ENCODE measurements at places on chromosomes 3 and 15.

GRCh38 chr3:173275740-173276139, 121.8 kb upstream of the NLGN1 start:
- DNase-seq: no peak

DNA sequence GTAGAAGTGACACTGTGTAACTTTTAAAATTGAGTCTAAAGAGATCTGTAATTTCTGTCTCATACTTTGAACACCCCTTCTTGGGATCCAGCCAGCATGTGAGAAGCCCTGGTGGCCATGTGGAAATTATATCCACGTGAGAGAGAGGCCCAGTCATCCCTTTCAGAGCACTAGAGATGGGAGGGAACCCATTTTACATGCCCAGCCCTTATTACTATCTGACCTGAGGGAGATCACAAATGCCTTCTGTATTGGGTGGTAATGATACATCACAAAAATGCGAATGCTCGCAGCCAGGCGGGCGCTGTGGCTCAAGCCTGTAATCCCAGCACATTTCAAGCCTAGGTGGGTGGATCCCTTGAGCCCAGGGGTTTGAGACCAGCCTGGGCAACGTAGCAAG, 27.3 kb upstream of the TRAK1 start:
- no peak for DNase-seq

GRCh38 chr15:80695911-80696661, 976 bp downstream of the ABHD17C start:
- DNase-seq: no peak

- DNase-seq: no peak
Measured at GRCh38 chr3:52528586-52529375, 4.9 kb downstream of the NT5DC2 start.

- no peak for DNase-seq
Measured at GRCh38 chr3:34213478-34213877, 415.0 kb downstream of the PDCD6IP start.

DNA sequence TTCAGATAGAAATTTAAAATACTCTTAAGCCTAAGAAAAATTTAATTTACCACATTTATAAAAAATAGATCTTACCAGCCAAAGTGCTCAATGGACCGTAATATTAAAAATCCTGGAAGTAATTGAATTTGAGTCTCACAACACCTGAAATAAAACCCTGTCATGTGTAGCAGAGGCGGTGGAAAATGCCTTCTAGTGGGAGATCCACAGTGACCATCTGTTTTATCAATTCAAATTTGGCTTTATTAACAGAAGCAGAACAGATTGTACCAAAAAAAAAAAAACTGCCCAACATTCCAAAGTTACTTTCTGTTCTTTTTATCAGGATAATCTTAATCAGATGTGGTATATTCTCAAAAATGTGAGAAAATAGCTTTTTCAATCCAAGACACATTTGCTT, 71.7 kb downstream of the DMXL2 start:
- DNase-seq: no peak

GRCh38 chr3:189664311-189664710, 33.1 kb downstream of the TP63 start:
- DNase-seq: no peak

DNA sequence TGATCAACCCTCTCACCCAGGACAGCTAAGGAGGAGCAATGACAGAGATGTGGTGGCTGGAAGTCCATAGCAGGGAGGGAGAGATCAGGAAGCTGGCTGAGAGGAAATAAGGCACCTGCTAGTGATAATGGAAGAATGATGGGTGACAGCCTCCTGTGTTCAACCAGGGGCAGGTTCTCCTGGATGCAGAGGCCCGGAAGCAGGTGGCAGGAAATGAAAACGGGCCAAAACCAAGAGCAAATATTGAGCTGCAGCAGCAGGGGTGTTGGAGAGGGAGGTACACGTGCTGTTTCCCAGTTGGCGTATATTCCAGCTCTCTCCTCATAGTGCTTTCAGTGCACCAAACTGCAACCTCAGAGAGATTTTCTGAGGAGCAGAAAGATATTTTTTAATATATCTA, 213.4 kb upstream of the TBL1XR1 start:
- no peak for DNase-seq

DNA sequence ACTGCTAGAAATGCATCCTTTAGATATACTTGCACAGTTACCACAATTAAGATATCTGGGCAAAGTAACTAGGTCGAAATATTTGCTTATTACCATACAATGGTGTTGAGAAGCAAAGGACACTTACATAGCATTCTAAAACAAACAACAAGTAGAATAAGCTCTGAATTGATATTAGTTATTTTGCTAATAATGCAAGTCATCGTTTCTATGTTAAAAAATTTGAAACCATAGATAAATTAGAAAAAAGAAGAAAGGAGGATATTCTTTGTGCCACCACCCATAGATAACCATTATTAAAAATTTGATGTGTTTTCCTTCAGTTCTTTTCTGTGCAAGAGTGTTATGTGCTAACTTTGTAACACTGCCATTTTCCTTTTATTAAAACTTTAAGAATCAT, 435.3 kb downstream of the RBMS3 start:
- no peak for DNase-seq

DNA sequence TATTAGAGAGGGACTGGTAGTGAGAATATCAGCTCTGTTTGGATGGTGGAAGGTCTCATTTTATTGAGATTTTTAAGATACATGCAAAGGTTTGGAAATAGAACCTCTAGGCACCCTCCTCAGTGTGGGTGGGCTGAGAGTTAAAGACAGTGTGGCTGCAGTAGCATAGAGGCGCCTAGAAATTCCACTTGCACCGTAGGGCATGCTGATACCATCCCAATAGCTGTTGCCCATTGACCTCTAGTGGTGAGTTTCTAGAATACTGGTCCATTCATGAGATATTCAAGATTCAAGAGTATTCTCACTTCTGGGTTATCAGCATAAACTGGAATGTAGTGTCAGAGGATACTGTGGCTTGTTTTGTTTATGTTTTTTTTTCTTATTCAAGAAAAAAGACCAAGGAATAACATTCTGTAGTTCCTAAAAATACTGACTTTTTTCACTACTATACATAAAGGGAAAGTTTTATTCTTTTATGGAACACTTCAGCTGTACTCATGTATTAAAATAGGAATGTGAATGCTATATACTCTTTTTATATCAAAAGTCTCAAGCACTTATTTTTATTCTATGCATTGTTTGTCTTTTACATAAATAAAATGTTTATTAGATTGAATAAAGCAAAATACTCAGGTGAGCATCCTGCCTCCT, 87.2 kb downstream of the TGFBR2 start:
- no peak for DNase-seq

DNA sequence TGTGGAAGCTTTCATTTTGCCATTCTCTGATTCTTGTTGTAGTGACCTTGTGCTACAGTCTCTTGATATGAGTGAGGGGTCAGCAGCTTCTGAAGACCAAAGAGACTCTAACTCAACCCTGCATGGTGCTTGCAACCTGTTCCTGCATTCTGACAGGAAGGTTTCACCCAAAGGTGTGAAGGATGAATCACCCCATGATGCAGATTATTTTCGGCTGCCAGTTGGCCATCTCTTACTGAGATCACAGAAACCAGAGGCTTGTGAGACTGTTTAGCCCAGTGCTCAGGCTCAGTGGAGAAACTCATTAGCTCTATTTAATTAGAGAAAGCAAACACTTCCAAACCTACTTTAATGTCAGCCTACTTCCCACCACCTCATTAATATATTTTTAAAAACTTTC, 29.2 kb upstream of the TPRG1 start:
- DNase-seq: no peak

DNA sequence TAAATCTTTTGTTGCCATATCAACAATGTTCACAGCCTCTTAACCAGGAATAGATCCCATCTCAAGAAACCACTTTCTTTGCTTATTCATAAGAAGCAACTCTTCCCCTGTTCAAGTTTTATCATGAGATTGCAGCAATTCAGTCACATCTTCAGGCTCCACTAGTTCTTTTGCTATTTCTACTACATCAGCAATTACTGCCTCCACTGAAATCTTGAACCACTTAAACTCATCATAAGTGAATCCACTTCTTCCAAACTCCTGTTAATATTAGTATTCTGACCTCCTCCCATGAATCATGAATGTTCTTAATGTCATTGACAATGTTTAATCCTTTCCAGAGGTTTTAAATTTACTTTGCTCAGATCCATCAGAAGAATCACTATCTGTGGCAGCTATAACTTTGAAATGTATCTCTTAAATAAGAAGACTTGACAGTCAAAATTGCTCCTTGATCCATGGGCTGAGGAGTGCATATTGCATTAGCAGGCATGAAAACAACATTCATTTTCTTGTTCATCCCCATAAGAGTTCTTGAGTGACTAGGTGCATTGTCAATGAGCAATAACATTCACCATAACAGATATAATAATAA, 205.9 kb downstream of the DTWD1 start:
- no peak for DNase-seq

DNA sequence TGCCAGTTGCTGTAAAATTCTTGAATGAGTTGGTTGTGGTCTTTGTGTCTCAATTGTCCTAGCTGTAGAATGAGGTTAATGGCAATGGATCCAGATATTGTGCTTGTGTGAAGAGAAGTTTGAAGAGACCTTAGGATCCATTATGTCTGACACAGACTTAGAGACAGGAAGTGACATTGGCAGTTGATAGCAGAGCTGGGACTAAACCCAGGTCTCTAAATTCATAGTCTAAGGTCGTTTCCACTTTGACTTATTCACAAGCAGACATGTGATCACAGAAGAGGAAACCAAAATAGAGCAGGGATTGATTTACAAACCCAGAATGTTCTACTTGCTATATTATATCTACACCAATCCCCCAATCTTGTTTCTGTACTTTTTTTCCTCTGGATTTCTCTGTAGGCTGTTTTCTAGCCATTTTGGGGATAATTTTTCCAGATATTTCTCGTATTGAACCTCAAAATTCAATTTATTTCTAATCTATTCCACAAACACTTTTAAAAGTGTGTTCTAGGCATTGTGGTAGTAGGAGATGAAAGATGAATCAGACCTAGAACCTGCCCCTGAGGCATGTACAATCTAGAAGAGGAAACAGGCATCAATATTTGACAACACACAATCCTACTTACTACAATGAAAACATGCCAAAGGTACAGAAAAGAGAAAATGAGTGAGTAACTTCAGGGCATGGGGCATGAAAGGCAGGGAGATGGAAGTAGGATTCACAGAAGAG, 123.3 kb downstream of the NFKBIZ start:
- DNase-seq: no peak

GRCh38 chr15:77611767-77612166, 20.9 kb downstream of the LINGO1 start:
- no peak for DNase-seq

- DNase-seq: no peak
Measured at GRCh38 chr3:187327845-187328244, 36.3 kb upstream of the MASP1 start.

- DNase-seq: no peak
Measured at GRCh38 chr3:186044968-186045367, 63.9 kb downstream of the ETV5 start.

- no peak for DNase-seq
Measured at GRCh38 chr3:140863580-140864009, 78.0 kb upstream of the SLC25A36 start.

- DNase-seq: no peak
Measured at GRCh38 chr3:172885704-172886103, 135.2 kb downstream of the ECT2 start.

DNA sequence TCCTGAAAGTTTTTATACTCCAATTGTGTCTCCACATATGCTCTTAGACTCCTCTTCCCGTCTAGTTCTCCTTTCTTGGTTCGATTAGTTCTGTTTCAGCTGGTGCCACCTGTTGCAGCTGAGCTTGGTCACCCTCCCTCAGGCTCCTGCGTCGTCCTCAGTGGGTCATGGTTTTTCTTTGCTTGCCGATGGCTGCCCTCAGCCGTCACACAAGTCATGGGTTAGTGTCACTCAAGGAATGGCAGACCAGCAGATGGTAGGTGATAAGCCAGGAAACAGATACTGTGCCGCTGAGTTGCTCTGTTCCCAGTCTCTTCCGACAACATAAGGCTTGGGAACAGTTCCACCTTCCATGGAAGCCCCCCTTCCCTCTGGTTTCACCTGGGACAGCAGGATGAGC, 109.9 kb downstream of the IGF1R start:
- DNase-seq: no peak

DNA sequence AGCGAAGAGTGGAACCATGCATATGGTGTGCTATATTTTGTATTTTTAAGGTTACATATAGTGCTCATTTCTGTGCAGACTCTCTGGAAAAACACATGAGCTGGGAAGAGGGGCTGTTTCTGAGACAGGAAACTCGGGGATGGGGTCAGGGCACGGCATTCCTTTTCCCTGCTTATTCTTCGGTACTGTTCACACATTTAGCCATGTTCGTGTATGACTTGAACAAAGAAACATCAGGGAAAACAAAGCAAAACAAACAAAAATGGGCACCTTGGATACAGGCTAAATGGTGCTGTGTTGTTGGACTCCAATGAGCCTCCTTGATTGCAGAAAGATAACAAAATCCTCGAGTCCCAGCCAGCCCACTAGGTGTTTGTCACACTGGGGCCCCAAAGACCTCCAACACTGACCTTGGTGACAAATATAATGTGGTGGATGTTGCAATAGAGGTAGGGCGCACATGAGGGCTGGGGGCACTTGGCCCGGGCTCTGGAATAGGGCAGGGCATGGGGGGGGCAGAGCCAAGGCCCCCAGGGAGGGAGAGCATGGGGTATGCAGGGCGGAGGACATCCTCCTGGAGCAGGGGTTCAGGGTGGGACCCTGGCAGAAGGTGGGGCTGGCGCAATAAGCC, 19.3 kb downstream of the DNASE1L3 start:
- DNase-seq: no peak

- no peak for DNase-seq
Measured at GRCh38 chr3:184816614-184817013, 4.6 kb downstream of the VPS8 start.

DNA sequence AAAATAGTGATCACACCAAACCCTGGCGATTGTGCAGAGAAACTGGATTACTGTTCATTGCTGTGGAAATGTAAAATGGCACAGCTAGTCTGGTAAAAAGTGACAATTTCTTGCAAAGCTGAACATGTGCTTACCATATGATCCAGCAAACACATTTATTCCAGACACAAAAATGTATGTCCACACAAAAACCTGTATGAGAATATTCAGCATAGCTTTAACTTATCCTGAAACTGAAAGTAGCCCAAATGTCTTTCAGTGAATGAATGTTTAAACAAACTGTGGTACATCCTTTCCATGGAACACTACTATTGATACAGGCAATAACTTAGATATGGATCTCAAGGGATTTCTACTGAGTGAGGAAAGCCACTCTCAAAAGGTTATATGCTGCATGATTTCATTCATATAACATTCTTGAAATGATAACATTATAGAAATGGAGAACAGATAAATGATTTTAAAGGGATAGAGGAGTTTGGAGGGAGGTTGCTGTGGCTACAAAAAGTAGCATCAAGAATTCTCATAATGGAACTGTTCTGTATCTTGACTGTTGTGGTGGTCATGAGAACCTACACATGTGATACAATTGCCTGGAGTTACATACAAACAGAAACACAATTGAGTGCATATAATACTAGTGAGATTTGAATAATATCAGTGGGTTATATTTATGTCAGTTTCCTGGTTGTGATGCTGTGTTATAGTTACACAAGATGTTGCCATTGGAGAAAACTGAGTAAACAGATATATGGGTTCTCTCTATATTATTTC, 70.7 kb upstream of the DPH6 start:
- DNase-seq: no peak

Data from cortex of kidney (tissue), 1 donor.